ENCODE measurements at places on chromosomes 6 and 20.

DNA sequence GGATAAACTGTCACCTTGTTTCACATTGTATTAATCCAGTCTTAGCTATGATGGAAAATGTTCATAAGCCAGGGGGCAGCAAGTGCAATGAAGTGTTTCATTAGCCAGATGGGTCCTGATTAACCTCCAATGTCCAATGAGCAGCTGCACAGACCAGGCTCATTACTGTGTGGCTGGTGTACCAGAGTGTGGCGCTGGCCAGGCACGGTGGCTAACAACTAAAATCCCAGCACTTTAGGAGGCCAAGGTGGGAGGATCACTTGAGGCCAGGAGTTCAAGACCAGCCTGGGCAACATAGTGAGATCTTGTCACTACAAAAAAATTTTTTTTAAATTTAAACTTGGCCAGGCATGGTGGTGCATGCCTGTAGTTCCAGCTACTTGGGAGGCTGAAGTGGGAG, 201.7 kb upstream of the FOXQ1 start:
- no peak for DNase-seq

DNA sequence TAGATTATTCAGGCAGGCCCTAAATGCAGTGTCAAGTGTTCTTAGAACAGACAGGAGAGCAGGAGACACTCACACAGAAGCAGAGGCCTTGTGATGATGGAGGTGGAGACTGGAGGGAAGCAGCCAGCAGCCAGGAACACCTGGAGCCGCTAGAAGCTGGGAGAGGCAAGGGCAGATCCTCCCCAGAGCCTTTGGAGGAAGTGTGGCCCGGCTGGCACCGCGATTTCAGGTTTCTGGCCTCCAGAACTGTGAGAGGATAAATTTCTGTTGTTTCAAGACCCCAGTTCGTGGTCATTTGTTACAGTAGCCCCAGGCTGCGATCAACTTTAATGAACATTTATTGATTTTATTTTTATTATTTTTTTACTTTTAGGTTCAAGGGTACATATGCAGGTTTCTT, 203.0 kb downstream of the QKI start:
- DNase-seq: no peak

DNA sequence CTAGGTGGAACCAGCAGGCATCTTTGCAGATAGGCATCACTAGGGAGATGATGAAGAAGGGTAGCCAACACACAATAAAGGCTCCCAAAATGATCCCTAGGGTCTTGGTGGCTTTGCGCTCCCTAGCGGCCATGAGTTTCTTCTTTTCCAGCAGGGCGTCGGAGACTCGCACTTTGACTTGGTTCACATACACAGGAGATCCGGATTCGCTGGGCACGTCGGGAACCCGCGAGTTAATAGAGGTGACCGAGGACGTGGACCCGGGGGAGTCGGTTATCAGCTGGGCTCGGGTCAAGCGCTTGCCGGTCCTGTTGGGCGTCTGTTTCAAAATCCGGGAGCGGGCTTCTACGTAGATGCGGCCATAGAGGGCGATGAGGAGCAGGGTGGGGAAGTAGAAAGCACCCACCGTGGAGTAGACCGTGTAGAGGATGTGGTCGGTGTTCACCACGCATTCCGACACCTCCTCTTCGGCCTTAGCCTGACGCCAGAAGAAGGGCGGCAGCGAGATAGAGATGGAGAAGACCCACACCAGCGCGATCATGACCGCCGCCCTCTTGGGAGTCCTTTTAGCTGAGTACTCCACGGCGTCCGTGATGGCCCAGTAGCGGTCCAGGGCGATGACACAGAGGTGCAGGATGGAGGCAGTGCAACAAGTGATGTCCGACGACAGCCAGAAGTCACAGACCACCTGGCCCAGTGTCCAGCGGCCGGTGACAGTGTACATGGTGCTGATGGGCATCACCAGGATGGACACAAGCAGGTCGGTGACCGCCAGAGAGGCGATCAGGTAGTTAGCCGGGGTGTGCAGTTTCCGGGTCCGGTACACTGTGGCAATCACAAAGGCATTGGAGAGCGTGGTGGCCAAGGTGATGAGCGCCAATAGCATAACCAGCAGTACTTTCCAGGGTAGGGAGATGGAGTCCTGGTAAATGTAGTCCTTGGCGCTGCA, 658 bp downstream of the HTR1B start:
- no peak for DNase-seq

- DNase-seq: no peak
Measured at GRCh38 chr6:14506656-14507246, 389.2 kb downstream of the CD83 start.

- no peak for DNase-seq
Measured at GRCh38 chr20:52787216-52787615, 184.9 kb upstream of the TSHZ2 start.

Data from amygdala (tissue), 56 donors.